Fibroblast of mammary gland (primary cell): ENCODE measurements at places on chromosomes 5 and 9.
A peak's percentile ranks its signal among the peaks of the same experiment; 100 is the strongest.

GRCh38 chr5:58334035-58334434 is 125.9 kb downstream of the PLK2 start:
- no peak for DNase-seq

DNA sequence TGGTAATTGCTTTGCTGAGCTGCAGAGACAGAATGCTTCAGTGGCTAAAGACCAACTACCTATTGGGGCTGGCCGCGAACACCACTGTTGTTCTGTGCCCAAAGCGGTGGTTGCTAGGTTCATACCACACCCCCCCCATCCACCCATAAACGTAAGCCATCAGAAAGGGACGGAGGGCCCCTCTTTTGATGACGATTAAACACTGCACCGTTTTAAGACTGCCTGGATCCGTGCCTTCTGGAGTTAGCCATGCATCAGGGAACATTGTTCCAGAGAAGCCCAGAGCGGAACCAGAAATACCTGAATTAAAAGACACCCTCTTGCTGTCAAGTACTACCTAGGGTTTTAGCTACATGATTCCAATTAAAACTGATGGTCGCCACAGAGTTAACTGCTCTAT is 369.1 kb upstream of the DAP start:
- no peak for DNase-seq

GRCh38 chr5:137660349-137660817 is 75.5 kb downstream of the KLHL3 start:
- peak; percentile 76 for DNase-seq

- peak; percentile 95 for DNase-seq
Observed at GRCh38 chr9:734831-735511, 106.5 kb upstream of the DMRT1 start.

GRCh38 chr5:68369457-68370125 is 154.0 kb downstream of the PIK3R1 start:
- no peak for DNase-seq

DNA sequence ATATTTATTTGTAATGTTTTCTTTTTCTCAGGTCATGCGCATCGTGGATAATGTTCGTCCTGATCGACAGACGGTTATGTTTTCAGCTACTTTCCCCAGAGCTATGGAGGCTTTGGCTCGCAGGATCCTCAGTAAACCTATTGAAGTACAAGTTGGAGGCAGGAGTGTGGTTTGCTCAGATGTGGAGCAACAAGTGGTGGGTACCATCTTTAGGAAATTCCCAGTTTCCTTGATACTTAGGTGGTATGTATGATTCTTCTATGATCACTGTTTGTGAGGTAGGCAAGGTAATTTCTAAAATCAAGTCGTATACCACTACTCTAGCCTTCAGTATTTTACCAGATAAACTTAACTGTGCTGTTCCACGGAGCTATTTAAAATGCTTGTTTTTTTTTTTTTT is 36.2 kb downstream of the DDX46 start:
- DNase-seq = no peak

- DNase-seq = no peak
Observed at GRCh38 chr9:89312222-89312571, 1.2 kb downstream of the CKS2 start.

GRCh38 chr9:114313186-114313585 is 9.7 kb upstream of the ORM1 start:
- DNase-seq = no peak

DNA sequence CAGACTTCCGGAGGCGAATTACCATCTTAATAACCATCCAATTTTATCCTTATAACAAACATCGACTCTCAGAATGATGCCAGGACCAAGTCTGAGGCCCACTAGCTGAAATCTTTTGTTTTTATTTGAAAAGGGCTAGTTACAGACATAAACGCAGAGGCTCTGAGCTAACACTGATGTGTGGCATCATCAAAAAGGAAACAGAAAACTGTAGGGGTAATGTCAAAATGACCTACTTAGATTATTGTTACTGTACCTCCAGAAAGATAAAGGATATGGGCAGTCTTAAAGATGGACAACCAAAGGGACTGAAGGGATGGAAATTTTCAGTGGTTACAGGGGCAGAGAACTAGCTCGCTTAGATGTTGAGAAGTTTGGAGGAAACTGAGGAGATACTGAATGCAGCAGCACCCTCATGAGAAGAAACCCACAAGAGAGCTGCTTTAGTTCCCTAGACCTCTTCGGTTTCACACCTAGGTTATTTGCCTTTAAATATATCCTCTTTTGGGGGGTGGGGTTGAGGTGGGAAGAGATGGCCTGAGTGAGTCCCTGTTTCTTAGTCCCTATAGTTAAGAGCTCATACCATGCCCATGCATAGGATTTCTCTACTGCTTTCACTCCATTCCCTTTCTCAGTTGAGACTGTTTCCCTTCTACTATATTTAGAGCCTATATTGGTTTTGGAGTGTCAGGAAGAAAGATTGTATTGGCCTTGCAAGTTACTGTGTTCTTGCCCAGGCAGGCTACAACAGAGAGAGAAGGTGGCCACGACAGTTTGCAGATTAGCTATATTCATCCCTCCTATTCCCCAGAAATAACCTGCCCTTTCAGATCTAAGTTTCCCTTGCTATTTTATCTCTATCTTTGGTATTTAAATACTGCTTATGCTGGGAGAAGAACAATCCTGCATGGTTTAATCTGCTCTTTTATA is 320.4 kb upstream of the EFNA5 start:
- no peak for DNase-seq

DNA sequence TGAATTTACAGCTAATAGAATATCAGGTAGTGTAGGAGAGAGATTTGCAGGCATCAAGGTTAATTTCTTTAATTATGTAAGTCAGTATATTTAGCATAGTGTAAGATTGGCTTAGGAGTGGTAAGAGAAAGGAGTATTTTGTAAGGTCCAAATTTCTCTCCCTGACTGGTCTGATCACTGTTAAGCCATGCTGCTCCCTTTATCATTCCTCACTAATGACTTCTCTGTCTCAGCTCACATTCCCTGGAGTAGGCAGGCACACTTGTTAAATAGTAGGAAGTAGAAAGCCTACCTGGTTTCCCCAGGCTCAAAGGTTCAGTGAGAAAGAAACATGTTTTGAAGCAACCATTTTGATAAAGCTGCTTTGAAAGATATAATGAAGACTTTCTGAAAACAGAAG is 90.7 kb downstream of the SMIM15 start:
- no peak for DNase-seq

DNA sequence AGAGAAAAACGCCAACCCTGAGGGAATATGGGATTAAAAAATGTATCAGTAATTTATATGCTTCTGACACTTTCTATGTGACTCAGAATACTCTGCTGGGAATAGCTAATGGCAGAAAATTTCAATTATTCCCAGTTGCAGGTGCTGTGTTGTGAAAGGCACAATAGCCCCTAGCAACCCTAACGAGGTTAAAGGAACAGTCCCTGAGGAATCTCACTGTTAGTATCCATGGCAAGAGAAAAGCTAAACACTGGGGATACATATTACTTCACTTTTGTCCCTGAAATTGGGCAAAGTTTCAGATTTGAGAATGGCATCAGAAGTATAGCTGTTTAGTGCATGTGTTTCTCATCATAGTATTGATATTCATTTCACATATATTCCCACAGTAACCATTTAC is 555.0 kb downstream of the RAB3C start:
- DNase-seq = peak; percentile 25

DNA sequence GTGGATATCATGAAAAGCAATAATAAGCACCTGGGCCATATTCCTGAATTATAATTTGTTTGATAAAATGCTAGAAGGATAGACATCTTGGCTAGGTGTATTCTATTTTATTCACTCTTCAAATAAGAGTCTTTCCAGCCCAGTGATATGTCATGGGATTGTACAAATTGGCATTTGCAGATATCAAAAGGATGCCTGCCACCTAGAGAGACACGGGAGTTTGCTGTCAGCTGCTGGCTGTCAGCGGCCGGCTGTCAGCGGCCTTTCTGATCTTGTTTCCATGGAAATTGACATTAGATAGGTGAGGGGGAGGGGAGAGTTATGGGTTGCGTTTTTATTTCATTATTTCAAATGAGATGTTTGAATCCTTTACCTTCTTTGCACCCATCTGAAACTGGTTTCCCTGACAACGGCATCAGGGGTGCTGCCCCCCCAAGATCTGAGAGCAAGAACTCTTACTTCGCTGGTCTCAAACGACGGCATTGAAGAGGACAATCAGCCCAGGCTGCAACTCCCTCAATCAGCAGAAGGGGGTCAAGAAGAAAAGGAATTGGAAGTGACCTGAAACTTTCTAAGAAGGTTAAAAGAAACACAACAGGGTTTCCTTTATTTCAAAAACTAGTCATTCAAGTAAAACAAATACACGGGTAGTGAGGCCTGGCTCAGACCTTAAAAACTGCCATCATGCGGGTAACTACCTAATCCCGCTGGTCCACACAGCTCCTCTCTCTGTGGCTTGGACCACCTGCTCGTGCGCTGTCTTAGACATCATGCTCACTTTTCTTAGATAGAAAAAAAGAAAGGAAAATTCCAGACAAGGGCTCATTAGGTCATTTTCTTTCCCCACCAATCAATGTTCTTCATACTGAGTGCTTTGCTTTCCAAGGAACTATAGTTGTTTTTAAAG is 115.7 kb downstream of the TLE1 start:
- no peak for DNase-seq

DNA sequence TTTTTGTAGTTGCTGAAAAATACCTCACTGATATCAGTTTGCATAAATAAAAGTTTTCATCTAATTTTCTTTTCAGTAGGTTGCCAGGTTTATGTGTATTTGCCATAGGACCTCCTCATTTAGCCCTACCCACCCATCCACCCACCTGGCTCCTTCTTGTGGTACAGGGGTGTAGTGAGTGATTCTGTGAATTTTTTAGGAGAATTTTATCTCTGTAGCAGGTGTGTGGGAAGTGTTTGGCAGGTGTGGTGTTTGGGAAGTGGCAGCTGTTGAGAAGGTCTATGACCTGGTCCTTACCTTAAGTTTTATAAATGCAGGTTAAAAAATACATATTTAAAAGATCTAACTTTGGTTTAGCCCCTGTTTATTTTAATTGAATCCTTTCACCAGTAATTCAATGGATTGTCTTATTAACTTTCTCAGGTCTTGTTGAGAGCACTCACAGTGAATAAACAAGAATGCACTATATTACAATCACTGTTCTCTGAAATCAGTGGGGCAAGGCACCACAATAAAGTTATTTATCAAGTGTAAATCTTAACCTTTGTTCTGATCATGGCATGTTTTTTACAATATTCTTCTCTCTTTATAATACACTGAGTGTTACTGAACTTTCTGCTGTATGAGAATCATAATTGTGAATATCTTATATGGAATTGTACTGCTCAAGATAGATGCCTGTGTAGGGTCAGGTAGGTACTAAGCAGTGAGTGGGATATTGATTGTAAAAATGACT is 189.1 kb downstream of the WDR70 start:
- no peak for DNase-seq

DNA sequence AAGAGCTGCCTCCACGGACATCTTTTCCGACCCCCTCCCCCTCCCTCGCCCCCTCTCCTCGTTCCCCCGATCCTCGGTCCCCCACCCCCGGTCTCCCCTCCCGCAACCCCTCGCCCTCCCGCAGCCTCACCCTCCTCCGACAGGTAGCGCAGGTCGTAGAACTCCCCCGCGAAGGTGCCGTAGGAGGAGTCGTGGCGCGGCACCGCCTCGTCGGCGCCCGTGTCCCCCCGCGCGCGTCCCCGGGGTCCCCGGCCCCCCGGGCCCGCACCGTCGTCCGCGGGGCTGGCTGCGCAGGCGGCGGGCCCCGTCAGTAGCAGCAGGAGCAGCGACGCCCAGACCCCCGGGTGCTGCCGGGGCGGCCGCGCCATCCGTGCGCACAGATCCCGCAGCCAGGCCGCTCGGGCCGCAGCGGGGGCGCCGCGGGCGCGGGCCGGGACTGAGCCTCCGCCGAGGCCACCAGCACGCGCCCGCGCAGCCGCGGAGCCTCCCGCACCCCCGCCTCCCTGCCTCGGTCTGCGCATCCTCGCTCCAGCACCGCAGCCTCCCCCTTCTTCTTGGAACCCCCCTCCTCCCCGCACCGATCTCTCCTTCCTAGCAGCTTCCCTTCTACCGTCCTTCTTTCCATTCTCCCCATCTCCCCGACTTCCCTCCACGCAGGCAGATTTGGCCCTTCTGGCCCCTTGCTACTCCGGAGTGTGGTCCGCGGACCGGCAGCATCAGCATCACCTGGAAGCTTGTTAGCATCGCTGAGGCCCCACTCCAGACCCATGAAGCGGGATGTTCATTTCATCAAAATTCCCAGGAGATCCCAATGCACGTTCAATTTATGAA is at the start of gene FRRS1L:
Gene FRRS1L (minus strand): TSS at position 479 of the 831 bp plus-strand sequence. CDS start 111 bp downstream, at position 368.
- no peak for DNase-seq

GRCh38 chr9:136700959-136701667 is 11.3 kb upstream of the DIPK1B start:
- DNase-seq = no peak

DNA sequence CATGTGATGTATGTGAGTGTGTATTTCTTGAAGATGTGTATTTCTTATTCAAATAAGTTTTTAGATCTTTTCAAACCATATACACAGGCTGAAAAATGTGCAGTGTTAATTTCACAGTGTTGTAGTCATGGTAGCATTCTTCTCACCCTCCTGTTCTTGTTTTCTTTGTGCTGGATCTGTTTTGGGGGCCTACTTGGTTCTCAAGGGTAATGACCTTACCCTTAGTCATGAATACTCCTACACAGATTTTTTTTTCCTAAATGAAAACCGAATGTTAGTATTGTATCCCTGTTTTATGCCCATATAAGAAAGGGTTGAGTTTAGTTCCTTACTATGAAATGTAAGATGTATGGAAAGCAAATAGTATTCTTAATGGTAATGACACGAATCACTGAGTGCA is 88.0 kb downstream of the SLC44A1 start:
- DNase-seq = peak; percentile 94

- peak; percentile 88 for DNase-seq
Observed at GRCh38 chr5:37869216-37869615, 29.4 kb upstream of the GDNF start.

DNA sequence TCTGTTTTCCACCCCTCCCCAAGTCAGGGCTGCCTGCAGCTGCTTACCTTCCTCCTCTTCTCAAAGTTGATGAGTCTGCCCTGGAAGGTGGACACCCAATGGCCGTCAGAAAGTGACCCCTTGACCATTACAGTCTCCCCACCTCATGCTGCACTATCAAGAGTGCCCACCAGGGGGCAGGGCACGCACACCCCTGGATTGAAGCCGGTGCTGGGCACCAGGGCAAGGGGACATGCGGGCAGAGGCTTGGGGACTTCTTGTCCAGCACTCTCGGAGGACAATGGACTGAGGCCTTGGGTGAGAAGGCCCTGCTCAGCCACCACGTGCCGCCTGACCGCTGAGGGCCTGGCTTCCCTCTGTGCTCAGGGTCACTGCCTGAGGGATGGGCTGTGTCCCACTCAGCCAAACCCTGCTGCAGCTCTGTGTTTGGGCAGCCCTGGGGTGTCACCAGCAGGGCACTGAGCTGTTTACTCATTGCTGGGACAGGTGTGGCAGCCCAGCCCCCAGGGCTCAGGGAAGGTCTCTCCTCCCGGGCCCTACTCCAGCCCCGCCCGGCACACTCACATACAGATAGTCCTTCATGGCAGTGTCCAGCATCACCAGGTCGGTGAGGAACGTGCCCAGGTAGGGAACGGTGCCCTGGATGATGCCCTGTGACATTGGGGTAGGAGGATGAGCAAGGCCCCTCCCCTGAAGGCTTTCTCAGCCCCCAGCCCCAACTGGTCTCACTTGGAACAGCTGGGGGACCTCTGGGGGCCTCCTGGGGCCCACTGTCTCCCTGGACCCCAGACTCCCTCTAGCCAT is 17.7 kb downstream of the RALGDS start:
- peak; percentile 35 for DNase-seq

- no peak for DNase-seq
Observed at GRCh38 chr9:127403507-127404192, 6.7 kb downstream of the SLC2A8 start.
